T-helper 17 cell (primary cell): ENCODE measurements at places on chromosomes 7 and 10. TPM values are rescaled to one million over a fixed set of nuclear protein-coding genes. Genes with fewer than 3 reads are reported as not detected.

- no peak overlapping the region for H3K27ac ChIP-seq
- H3K36me3 ChIP-seq, result no peaks in the 10 kb centered on the region
- no peaks in the 10 kb centered on the region for H3K27me3 ChIP-seq
- DNase-seq, result no peak
These were observed 1344.3 kb upstream of the LRRTM3 start for GRCh38 chr10:65581426-65582026.

DNA sequence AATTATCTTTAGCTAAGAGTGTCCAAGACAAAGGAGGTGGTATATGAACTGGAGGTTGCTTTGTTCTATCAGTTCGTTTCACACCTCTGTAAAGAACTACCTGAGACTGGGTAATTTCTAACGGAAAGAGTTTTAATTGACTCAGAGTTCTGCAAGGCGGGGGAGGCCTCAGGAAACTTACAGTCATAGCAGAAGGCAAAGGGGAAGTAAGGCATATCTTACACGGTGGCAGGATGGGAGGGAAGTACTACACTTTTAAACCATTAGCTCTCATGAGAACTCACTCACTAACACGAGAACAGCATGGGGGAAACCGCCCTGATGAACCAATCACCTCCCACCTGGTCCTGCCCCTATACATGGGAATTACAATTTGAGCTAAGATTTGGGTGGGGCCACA is 1202.3 kb upstream of the LRRTM3 start:
- no peak overlapping the region for H3K4me3 ChIP-seq
- DNase-seq, result no peak
- no peaks in the 10 kb centered on the region for H3K27me3 ChIP-seq
- no peaks in the 10 kb centered on the region for H3K4me1 ChIP-seq
- no peak overlapping the region for H3K27ac ChIP-seq

DNA sequence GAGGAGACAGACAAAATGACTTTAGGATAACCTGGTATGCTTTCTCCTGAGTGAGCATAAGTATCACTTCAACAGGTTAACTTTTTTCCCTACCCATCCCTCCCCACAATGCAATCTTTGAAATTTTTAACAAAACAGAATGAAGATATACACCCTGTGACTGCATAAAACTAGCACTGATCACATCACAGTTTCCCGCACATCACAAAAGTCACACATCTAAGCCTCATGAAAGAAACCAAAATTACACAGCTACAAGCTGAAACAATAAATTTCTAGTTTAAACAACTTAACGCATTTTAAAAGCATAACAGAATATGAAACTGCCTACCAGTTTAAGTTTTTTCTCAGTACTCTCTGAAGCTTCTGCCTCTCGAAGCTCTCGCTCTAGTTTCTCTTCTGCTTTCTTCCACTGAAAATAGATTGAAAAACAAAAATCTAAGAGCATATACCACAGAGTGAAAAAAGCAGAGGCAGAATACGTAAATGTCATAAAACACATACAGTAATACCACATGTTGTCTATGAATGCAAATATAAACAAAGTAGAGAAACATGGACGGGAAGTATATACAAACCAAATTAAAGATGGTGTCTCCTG is 18.1 kb downstream of the NOC3L start:
- H3K36me3 ChIP-seq, result peaks cover 6% of the 10 kb centered on the region
- no peaks in the 10 kb centered on the region for H3K27me3 ChIP-seq
- no peak overlapping the region for H3K27ac ChIP-seq
- DNase-seq, result no peak

GRCh38 chr10:18214691-18215563 is 74.7 kb downstream of the CACNB2 start:
- H3K36me3 ChIP-seq, result no peaks in the 10 kb centered on the region
- no peaks in the 10 kb centered on the region for H3K4me1 ChIP-seq
- H3K27ac ChIP-seq, result no peak overlapping the region
- H3K4me3 ChIP-seq, result no peak overlapping the region

GRCh38 chr7:27873981-27874957 is 134.3 kb downstream of the TAX1BP1 start:
- DNase-seq, result no peak
- H3K27me3 ChIP-seq, result no peaks in the 10 kb centered on the region
- H3K27ac ChIP-seq, result peak overlapping the region; percentile 17
- peaks cover 3% of the 10 kb centered on the region for H3K36me3 ChIP-seq
- no peak overlapping the region for H3K4me3 ChIP-seq

DNA sequence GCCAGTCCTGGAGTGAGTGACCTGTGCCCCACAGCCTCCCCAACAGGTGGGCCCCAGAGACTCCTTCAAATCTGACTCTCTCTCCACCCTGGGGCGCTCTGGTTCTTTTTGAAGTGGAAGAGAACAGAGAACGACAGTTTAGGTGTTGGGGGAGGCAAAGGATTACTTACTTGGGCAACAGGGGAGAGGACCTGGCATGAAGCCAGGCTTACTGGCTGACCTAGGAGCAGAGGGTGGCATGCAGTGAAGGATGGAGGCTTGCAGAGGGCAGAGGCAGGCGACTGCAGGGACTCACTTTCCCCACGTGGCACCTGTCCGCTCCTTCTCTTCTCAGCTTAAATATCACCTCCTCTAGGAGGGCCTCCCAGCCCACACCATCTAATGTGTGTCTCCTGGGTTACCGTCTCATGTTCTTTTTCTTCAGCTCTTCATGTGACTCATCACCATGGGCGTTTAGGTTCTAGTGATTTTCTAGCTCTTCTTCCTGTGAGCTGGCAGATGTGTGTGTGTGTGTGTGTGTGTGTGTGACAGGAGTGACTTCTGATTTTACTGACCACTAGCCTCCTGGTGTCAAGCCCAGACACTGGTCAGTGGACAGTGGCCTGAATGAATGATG is 15.5 kb downstream of the LZTS2 start:
- peaks cover 5% of the 10 kb centered on the region for H3K36me3 ChIP-seq
- H3K4me3 ChIP-seq, result no peak overlapping the region
- peaks cover 17% of the 10 kb centered on the region for H3K4me1 ChIP-seq
- H3K27me3 ChIP-seq, result peaks cover 47% of the 10 kb centered on the region
- no peak for DNase-seq

GRCh38 chr7:100247152-100247757 is 27.5 kb downstream of the PVRIG start:
- H3K36me3 ChIP-seq, result no peaks in the 10 kb centered on the region
- H3K4me3 ChIP-seq, result no peak overlapping the region
- H3K27ac ChIP-seq, result no peak overlapping the region
- no peaks in the 10 kb centered on the region for H3K27me3 ChIP-seq
- no peak for DNase-seq

DNA sequence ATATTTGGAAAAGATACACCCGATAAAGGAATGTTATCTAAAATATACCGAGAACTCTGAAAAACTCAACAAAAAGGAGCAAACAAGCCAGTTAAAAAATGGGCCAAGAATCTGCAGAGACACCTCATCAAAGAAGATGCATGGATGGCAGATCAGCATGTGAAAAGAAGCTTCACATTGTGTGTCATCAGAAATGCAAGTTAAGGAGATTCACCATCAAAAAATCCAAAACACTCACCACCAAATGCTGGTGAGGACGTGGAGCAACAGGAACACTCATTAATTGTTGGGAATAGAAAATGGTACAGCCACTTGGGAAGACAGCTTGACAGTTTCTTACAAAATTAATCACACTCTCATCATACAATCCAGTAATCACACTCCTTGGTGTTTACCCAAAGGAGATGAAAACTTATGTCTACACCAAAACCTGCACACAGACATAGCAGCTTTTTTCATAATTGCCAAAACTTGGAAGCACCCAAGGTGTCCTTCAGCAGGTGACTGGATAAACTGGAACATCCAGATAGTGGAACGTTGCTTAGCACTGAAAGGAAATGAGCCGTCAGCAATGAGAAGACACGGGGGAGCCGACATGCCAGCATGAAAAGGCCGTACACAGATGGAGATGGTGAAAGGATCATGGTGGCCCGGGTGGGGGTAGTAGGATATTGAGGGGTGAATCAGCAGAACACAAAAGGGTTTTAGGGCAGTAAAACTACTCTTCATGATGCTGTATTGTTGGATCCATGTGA is 27.9 kb upstream of the PWWP2B start:
- H3K36me3 ChIP-seq, result peaks cover 7% of the 10 kb centered on the region
- H3K4me3 ChIP-seq, result no peak overlapping the region
- no peak overlapping the region for H3K27ac ChIP-seq
- peaks cover 5% of the 10 kb centered on the region for H3K4me1 ChIP-seq

GRCh38 chr7:18654709-18655108 is 159.2 kb downstream of the HDAC9 start:
- H3K27me3 ChIP-seq, result no peaks in the 10 kb centered on the region
- no peaks in the 10 kb centered on the region for H3K36me3 ChIP-seq
- no peaks in the 10 kb centered on the region for H3K4me1 ChIP-seq
- no peak overlapping the region for H3K27ac ChIP-seq
- DNase-seq, result no peak

The ARL3 gene
- total RNA-seq, result 3.2 TPM

The SSC4D gene
- total RNA-seq, result not detected

The DPP6 gene
- total RNA-seq, result not detected

The MTERF1 gene
- total RNA-seq, result 20.3 TPM

The ADCYAP1R1 gene
- total RNA-seq, result not detected
